Caco-2 (cell line): ENCODE measurements at places on chromosomes 3 and 15.
A peak's percentile ranks its signal among the peaks of the same experiment; 100 is the strongest.

DNA sequence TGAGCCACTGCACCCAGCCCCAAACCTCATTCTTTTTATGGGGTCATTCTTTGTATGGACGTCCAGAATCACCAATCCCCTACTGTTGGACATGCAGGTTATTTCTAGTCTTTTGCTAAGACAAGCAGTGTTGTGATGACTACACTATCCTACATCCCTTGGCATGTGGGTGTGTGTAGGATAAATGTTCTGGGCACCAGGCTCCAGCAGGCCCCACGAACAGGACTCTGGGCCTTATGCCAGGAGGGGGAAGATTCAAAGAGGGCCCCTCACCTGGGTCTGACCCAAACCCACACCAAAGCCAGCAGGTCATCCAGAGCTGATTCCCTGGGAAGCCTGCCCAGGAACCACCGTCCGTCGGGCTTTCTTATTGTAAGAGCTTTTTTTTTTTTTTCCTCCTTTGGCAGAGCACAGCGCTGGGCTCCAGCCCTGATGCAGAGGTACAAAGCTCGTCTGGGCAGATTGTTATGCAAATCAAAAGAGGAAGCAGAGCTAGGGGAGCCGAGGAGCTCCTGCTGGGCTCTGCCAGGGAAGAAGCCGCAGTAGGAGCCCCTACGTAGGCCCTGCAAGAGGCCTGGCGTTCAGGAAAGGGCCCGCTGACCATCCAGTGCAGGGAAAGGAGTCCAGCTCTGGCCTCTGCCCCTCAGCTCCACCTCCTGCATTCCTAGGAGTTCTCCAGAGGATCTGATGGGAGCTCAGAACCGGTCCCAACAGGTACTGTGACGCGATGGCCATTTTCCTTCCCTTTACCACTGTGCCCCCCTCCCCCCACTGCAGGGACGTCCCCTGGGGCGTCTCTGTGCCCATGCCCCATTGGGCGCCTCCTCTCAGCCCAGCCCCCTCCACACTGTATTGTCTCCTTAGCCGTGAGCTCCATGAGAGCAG is 29.0 kb upstream of the FURIN start:
- DNase-seq: no peak

GRCh38 chr3:65955792-65956477 is 82.8 kb downstream of the MAGI1 start:
- peak; percentile 73 for DNase-seq

GRCh38 chr3:150583028-150583427 is 20.1 kb upstream of the SELENOT start:
- no peak for DNase-seq

- no peak for DNase-seq
Observed at GRCh38 chr15:60390871-60391501, 6.8 kb downstream of the ANXA2 start.

- no peak for DNase-seq
Observed at GRCh38 chr3:68290333-68290732, 635.9 kb upstream of the SUCLG2 start.

GRCh38 chr3:158098834-158099424 is 7.3 kb downstream of the SHOX2 start:
- DNase-seq: no peak

GRCh38 chr3:100002599-100003350 is 111.5 kb downstream of the FILIP1L start:
- DNase-seq: peak; percentile 85

GRCh38 chr3:10510086-10510742 is 4.8 kb upstream of the ATP2B2 start:
- DNase-seq: no peak
